Liver (tissue), 10 donors: ENCODE measurements at places on chromosomes 2 and 18. TPM values are rescaled to one million over a fixed set of nuclear protein-coding genes. Genes with fewer than 3 reads are reported as not detected.

DNA sequence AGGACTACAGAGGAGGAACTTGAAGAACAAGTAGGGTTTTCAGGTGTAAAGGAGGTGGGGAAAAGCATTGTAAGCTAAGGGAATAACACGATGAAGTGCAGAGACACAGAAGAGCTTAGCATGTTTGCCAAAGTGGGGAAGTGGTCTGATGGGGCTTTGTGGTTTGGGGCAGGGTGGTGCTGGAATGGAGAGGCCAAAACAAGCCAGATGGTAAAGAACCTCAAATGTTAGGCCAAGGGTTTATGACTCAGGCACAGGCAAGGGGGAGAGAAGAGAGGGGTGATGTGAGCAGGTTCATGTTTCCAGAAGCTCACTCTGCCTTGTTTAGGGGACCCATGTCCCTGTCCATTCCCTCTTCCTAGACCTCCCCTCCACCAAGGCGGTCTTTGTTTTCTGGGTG is 104.5 kb upstream of the YWHAQ start:
- no peak for DNase-seq

GRCh38 chr2:25558262-25558661 is 115.1 kb downstream of the DTNB start:
- DNase-seq, result no peak

Gene TYW5
- 6.3 TPM for total RNA-seq

Gene UGT1A1
- total RNA-seq, result not detected

Gene RNF144A
- 3.1 TPM for total RNA-seq
